ENCODE measurements at places on chromosomes 4 and X.

GRCh38 chrX:4710618-4711433 is 997.4 kb upstream of the PRKX start:
- DNase-seq = peak; percentile 46

DNA sequence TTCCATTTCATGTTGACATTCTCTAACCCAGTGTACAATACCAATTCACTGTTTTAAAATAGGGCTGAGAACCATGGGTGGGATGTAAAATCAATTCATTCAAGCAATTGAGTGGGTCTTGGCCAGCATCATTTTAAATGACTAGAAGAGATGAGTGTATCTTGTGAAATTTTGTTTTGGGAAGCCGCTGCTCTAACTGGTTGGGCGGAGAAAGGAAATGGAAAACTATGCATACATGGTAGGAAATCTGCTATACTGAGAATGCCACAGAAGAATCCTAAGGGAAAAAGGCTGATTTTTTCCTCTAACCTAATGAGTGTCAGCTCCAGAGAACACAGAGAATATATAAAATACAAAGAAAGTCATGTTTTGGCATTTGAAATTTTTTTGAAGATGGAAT is 54.8 kb upstream of the DCLK2 start:
- no peak for DNase-seq

DNA sequence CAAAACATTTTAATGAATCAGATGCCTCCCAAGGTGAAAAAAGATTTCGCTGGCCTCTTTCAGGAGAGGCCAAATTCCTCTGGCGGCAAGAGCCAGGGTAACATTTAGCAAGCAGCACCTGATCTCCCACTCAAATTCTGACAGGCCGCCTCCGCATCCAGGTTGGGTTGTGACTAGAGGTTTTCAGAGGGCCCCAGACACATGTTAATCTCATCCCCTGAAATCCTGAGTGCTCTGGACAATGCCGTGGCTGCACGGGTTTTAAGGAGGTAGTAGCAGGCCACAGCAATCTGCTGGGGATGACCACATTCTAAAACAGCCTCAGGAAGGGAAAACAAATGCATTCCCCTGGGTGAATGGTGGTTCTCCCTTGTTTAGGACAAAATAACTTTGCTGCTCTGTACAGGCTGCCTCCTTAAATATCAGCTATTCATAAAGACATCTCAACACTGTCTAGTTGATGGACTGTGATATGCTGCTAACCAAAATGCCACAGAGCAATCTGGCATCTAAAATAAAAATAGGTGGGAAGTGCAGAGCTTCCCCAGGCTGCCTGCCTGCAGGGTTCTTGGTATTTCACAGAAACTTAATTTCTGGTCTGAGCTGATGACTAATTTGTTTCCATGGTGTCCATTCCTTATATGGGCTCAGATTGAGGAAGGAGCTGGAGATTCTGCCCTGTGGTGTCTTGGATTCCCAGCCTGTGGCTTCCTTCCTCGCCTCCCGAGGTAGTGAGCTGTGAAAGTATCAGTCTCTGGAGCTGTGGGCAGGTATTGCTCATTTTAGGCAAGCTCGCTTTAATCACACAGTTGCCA is 202.0 kb downstream of the DCLK2 start:
- no peak for DNase-seq

- no peak for DNase-seq
Observed at GRCh38 chrX:88355252-88355651, 391.8 kb upstream of the CPXCR1 start.

DNA sequence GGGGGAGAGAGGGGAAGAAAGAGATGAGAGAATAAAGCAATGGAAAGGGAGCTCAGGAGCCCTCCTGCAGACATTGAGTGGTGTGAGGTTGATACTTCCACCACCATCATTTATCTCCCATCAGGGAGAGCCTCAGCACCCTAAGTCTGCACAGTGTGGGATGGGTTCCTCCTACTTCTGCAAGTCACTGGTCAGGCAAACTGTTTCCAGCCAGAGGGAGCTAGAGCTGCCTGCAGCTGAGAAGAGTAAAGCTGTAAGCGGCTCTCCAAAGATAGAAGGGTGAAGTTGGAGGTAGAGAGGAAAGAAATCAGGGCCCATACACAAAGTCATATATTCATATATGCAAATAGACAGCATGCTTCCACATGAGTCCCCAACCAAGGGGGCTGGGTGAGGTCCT is 21.9 kb upstream of the ZNF81 start:
- DNase-seq = no peak

DNA sequence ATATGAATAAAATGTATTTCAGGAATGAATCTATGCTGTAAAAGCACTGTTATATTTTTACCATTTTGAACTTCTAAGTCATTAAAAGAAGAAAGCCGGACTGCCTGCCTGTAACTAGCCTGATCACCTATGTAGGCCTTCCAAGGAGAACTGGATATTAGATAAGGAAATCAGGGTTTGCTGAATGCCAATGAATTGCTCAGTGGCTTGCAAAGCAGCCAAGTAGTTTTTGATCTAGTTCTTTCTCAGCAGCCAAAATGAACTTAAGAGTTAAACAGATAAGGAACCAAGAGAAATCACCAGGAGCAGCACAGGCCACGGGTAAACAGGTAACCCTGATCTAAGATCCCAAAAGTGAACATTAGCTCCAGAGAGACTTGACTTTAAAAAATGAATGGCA is 3.3 kb downstream of the ANXA5 start:
- peak; percentile 38 for DNase-seq

DNA sequence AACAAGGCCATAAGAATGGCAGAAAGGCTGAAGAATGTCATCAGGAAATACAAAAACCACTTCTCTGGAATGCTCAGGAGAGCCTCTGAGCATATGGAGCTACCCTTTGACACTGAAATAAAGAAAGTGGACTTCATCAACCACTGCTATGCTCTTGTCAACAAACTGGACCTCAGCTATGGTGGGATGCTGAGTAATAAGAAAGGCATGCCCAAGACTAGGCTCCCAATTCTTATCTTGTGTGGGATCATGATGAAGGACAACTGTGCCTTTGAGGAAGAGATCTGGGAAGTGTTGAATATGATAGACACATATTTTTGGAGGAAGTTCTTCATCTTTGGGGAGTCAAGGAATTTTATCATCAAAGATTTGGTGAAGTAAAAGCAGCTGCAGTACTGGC is 86.9 kb upstream of the MAGEB16 start:
- DNase-seq = no peak

- DNase-seq = no peak
Observed at GRCh38 chr4:97643179-97643578, 500.1 kb downstream of the STPG2 start.

DNA sequence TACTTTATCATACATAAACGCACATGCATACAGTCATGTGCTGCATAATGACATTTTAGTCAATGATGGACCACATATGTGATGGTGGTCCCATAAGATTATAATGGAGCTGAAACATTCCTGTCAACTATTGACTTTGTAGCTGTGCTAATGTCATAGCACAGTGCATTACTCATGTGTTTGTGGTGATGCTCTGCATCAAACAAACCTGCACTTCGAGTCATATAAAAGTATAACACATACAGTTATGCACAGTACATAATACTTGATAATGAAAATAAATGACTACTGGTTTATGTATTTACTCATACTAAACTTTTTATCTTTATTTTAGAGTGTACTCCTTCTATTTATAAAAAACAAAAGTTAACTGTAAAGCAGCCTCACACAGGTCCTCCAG is 60.5 kb upstream of the MCUB start:
- DNase-seq = no peak

GRCh38 chrX:53449632-53450031 is 15.5 kb upstream of the HSD17B10 start:
- no peak for DNase-seq

- no peak for DNase-seq
Observed at GRCh38 chr4:7595934-7596461, 161.3 kb upstream of the PSAPL1 start.

GRCh38 chr4:118867311-118868067 is 21.2 kb upstream of the SYNPO2 start:
- no peak for DNase-seq

GRCh38 chr4:140654495-140654814 is 85.7 kb upstream of the UCP1 start:
- DNase-seq = no peak

GRCh38 chrX:143636831-143637230 is 930 bp upstream of the SLITRK4 start:
- no peak for DNase-seq

DNA sequence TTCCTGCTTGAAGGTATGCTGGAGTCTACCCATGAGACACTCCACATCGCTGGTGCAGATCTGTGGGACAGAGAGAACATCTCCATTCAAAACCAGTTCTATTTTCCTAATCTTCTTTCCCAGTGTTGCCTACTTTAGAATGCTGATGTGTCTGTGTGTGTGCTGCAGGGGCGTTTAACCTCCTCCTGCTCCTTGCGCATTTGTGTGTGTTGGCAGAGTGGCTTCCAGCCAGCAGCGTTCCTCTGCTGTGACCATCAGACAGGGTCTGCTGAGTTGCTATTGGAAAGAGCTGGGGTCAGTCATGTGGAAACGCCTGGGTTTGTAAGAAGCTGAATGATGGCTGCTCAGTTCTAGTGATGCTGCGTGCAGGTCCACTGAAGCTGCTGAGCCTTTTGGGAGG is 223.6 kb downstream of the RBMX2 start:
- no peak for DNase-seq

DNA sequence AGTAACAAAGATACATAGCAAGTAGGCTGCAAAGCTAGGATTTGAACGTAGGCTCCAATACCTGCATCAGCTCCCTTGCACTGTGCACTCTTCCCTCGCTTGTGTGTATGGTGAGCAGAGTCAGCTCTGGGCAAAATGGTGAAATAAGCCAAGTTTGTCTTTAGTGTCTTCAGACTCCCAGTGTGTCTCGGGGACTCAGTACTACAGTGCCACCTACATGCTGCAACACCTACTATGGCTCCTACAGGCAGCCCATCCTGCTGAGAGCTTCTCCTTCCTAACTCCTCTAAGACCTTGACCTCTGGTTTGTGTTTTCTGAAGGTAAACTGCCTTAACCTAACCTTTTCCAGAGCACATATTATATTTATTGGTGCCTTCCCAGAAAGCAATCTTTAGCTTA is 42.5 kb downstream of the RTL9 start:
- no peak for DNase-seq

GRCh38 chr4:1072830-1073446 is 40.4 kb downstream of the RNF212 start:
- DNase-seq = peak; percentile 85

GRCh38 chrX:133916984-133917722 is 68.2 kb downstream of the GPC3 start:
- DNase-seq = no peak

DNA sequence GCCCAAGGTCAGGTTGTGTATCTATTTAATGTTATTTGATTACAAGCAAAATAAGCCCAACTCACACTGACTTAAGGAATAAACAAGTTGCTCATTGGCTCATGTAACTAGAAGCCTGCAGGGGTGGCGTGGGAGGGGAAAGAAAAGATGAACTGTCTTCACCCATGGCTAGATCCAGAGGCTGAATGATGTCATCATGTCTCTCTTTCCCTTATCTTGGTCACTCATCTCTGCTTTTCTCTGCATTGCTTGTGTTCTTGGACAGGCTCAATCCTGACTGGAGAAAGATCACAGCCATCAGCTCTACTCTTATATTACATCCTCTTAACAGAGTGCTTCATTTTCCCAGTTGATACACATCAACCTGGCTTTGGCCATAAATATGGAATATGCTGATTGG is 290.0 kb upstream of the DIAPH2 start:
- no peak for DNase-seq

DNA sequence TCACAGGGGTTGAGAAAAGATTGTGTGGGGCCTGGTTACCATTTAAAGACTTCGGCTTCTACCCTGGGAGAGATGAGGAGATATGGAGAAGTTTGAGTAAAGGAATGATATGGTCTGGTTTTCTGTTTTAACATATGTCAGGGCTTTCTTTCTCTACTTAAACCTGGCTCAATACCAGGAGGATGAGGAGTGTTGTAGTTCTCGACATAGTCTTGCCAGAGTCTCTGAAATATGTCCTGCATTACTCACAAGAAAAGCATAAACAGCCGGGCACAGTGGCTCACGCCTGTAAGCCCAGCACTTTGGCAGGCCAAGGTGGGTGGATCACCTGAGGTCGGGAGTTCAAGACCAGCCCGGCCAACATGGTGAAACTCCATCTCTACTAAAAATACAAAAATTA is 16.4 kb upstream of the ACE2 start:
- no peak for DNase-seq

GRCh38 chrX:16305187-16305586 is 137.9 kb downstream of the MAGEB17 start:
- no peak for DNase-seq

DNA sequence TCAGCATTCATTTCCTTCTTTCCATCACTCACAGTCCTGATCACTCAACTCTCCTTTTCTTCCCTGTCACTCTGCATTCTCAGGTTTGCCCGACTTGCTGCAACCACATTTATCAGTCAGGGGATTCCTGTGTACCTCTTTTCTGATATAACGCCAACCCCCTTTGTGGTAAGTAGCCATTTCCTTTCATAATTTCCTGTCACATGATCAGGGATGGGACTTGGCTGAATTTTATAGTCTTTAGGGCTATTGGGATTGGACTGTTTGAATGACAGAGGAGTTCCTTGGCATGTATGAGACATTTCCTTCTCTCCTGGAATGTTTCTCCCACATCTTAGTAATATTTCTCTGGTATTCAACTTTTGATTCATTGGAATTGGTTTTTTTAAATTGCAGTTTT is 11.0 kb downstream of the PGM2 start:
- no peak for DNase-seq

DNA sequence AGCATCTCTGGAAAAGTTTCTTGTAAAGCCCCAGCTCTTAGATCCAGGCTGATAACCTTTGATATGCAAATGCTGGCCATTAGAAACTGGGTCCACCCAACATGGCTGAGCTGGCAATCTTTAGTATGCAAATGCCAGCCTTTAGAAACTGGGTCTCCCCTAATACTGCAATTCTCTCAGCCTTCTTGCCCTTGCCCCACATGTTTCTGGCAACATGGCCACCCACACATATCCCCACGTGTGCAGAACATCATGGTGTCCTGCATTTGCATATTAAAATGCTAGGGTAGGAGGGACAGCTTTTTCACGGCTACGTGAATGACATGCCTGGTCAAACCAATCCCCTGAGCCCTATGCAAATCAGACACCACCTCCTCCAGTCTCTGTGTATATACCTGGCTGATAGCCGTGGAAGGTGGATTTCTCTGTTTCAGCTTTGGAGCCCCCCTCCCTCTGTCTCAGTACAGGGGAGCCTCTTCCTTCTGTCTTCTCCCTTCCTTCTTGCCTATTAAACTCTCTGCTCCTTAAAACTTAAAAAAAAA is 344.0 kb upstream of the NWD2 start:
- DNase-seq = no peak

DNA sequence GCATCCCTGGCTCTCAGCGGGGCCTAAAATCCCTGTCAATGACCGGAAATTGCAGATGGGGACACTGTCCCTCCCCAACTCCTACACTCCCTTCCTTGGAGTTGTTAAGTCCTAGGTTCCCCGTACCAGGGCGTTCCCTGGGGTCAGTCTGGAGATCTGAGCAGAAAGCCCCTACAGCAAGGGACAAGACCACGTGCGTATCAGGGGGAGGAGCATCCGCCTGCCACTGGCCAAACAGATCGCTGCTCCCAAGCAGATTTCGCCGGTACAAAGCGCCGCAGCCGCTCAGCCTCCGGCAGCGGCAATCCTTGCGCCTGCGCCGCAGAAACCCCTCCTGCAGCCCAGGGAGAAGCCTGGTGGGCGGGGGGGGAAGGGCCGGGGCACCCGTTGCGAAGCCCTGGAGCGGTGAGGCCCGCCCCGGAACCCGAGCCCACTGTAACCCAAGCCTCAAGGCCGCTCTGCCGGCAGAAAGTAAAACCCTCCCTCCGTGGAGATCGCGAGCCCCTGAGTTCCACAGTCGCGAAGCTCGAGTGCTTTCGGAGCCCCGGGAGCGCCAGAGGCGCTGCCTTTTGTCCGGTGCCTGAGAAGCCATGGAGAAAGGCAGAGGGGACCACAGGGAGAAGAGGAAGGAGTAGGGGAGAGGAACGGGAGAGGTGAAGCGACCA is 2.7 kb downstream of the CRMP1 start:
- DNase-seq = no peak
